ENCODE measurements at places on chromosomes 12 and 14.

GRCh38 chr14:33275879-33276278, 337.2 kb downstream of the NPAS3 start:
- DNase-seq, result no peak

GRCh38 chr12:27119797-27120196, 37.4 kb upstream of the C12orf71 start:
- no peak for DNase-seq

- no peak for DNase-seq
Measured at GRCh38 chr12:13036881-13037280, 7.3 kb upstream of the FAM234B start.

- DNase-seq, result peak; percentile 15
Measured at GRCh38 chr14:104882325-104882973, 17.4 kb downstream of the CEP170B start.

DNA sequence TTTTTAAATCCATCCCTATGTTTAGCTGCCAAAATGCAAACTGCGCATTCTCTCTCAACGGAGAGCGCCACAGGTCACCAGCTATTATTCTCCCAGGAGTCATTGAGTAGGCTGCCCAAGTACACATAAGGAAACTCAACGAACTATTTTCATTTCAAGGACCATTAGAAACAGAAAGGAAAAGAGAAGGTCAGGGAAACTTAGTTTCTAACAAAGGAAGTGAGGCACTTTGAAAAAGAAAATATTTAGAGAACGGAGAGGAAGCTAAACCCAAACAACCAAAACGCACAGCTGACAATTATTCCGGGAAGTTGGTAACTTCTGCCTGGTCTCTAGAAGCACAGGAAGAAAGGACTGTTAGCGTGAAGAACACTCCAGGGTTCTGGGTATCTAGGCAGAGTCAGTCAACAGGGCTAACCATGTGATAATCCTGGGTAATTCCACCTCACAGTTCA, 23.5 kb downstream of the GPHB5 start:
- DNase-seq, result no peak

- DNase-seq, result no peak
Measured at GRCh38 chr12:15592934-15593333, 196.3 kb downstream of the EPS8 start.

DNA sequence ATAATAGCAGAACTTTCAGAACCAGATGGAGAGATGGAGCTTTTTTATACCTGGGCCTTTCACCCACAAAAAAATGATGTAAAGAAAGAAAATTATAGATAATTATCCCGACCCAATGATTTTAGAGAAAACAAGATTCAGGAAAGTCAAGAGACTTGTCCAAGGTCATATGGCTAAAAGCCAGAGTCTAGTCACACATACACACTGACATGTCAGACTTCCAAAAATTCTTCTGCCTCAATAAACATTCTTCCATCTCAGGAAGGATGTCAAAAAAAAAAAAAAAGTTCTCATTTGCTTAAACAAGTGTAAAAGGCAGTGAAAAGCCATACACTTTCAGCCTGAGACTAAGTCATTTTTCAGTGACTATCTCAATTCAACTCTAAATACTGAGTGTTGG, 116.0 kb downstream of the PRICKLE1 start:
- DNase-seq, result no peak

- DNase-seq, result no peak
Measured at GRCh38 chr12:116689979-116690744, 47.7 kb downstream of the SPRING1 start.

DNA sequence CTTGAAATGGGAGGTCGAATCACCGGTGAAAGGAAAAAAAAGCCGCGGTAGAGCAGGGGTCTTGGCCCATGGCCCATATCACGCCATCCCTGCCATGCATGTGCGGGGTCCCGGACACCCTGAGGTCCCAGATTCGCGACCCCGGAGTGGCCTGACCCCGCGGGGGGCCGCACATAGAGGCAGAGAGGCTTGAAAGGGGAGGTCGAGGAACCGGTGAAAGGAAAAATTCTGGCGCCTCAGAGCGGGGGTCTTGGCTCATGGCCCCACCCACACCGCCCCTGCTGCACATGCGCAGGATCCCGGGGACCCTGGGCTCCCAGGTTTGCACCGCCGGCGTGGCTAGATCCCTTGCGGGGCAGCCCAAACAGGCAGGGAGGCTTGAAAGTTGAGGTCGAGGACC, 319.8 kb downstream of the ALG10 start:
- DNase-seq, result no peak

GRCh38 chr14:63895510-63895909, 42.7 kb downstream of the SYNE2 start:
- no peak for DNase-seq

DNA sequence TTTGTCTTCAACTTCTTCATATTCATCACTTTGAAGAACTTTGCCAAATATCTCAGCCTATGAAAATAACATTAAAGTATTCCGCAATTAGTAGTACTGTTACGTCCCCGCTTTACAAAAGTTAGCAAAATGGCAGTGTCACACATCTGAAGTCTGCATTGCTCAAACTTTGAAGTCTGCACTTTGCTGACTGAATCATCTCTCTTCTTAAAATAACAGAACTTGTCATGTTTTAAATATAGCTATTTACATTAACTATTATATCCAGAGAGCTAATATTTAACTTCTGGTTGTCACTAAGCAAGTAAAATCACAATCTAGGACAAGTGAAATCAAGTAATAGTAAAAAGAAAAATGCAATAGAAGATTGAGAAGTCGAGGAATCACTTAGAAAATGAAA, 34.5 kb downstream of the IPO8 start:
- DNase-seq, result no peak

- DNase-seq, result no peak
Measured at GRCh38 chr12:81083018-81083417, 5.1 kb downstream of the ACSS3 start.

DNA sequence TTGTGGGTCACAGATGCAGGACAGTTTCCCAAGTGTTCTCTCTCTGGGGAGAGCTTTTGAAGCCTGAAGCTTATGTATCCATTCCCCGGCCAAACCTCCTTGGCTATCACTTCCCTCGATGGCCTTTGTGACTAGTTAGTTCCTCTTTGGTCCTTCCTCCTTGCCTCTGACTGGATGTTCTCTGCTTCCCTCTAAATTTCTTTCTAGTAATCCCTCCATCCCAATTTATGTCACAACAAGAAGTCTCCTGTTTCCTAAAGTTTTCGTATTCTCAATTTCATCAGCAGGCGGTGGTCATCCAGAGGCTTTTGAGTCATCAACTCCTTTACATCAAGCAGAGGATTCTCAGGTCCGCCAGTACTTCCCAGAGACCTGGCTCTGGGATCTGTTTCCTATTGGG, 27.5 kb downstream of the A2ML1 start:
- no peak for DNase-seq

DNA sequence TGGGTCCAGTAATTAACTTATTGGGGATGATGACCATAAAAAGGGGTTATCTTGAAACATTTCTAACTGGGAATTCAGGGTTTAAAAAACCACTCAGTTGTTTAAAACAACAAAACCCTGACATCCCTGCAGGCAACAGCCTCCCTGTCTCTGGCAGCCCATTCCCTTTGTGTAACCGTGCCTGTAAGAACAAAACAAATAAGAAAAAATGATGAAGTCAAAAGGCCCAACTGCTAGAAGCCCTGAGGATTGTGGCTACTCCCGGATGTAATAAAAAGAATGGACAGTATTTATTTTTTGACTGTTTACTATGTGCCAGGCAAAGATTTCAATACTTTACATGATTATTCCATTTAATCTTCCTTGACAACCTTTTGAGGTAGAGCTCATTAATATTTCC, 75.3 kb downstream of the TMCC3 start:
- DNase-seq, result no peak

DNA sequence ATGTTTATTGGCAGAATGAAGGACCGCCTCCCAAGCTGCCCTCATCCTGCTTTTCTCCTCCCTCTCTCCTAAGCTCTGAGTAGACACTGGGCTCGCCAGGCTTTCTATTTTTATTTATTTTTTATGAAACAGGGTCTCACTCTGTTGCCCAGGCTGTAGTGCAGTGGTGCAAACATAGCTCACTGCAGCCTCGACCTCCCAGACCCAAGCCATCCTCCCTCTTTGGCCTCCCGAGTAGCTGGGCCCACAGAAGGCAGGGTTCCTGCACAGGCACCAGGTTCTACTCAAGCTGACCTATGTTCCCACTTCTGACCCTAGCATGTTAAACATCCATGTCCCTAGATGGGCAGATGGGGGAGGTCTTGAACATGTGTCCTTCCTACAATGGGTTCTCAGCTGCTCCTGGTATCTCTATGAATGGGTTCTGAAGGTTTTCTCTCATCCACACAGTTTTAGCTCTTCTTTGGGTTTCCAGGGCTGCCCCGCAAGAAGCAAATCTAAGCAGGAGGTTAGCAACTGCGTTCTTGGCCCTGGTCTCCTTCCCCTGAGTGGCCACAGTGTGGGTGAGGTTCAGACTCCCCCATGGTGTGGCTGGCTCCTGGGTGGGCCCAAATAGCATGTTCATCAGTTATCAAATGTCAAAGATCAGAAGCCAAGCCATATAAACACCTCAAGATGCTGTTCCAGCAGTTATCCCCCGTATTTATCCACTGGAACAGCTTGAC, 167.3 kb downstream of the ZFP36L1 start:
- DNase-seq, result no peak

DNA sequence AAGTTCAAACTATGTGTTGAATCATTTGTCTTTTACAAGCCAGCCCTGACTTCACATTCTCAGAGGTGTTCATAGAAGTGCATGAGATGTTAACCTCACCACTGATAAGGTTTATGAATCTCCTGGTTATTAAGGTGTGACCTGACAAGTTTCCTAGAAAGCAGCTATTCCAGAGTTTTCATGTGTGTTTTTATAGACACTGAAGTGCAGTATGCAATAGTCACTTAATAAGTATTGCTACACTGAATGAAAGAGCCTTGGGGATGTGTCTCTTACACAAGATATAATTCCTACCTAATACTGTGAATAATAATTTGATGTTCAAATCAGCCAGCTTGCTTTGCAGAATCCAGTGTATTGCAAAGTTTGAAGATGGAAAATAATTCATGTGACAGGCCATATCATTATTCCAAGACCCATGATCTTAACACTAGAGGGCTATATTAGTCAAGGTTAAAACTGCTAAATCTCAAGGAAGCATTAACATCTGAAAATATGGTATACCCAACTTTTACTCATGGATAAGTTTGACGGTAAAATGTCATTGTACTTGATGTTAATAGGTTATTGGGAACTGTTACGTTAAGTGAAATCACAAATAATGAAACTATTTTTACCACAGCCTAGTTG, 13.0 kb downstream of the SLC25A3 start:
- no peak for DNase-seq

- DNase-seq, result peak; percentile 56
Measured at GRCh38 chr12:55830601-55831446, 1.4 kb upstream of the DNAJC14 start.

DNA sequence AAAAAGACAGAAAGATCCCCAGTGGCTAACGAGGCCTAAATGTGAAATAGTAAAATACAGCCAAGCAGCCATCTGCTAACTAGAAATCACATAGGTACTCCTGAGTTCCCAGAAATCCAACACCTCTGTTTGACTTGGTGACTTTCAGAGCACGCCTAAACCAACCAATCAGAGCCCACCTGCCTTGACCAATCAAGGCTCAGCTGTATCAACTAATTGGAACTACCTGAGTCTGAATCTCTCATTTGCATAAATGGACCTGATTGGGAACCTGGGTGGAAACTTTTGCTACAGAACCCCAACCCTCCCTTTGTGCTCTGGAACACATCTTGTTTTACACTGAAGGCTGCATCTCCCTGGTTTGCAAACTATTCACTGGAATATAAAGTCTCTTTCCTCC, 5.1 kb upstream of the TCL1B start:
- no peak for DNase-seq

DNA sequence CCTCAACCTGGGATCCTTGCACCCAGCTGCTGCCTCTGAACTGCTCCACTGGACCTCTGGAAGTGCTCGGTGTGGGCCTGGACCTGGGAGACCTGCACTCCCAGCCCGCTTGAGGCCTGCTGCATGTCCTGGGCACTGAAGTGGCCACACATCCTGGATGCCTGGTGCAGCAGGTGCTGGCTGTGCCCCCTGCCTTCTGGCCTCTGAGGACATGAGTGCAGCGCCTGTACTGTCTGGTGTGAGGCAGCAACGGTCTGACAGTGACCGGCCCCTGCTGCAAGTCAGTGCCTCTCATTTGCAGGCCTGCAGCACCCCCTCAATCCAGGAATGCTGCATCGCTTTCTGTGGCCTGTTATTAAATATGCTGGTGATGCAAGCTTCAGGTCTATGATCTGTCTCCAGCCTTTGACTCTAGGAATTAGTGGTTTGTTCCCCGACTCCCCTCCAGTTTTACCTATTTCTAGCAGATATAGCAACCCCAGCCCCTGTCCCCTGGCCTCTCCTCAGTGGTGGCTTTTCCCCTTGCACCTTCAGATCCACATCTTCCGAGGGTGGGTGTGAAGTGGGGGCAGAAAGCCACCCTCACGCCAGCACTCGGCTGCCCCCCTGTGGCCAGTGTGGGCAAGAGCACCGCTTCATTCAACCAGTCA, 3.6 kb downstream of the SMIM41 start:
- peak; percentile 64 for DNase-seq

- DNase-seq, result no peak
Measured at GRCh38 chr12:3795066-3795465, 42.2 kb upstream of the CRACR2A start.

DNA sequence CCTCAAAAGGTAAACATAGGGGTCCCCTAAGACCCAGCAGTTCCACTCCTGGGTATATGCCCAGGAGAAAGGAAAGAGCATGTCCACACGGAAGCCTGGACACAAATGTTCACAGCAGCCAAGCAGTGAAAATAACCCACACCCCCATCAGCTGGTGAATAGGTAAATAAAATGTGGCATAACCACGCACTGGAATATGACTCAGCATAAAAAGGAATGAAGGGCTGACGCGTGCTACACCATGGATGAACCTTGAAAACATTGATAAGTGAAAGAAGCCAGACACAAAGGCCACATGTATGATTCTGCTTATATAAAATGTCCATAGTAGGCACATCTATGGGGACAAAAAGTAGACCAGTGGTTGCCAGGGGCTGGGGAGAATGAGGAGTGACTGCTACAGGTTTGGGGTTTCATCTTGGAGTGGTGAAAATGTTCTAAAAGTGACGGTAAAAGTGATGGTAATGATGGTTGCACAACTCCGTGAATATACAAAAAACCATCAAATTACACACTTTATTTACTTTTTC, 3.8 kb upstream of the SCARB1 start:
- no peak for DNase-seq

DNA sequence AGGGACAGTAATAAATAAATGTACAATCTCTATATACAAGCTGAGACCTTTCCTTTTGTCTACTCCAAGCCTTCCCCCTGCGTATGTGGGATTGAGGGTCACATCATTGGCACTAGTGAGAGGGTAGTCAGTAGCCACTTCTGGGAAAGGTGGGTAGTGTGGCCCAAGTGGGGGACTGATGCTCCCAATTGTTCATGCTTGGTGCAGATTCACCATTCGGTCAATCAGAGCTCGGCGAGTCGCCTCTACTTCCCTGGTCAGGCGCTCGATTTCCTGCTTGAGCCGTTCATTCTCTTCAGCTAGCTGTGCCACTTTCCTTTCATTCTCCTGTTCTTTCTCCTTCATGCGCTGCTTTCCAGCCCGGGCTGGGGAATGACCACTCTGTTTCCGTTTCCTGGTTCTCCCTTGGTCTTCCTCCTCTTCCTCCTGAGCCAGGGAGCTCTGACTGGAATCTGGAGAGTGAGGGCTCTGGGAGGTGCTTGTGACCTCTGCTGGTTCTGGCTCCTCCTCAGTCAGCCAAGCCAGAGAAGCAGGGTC, 3.6 kb downstream of the DDIT3 start:
- no peak for DNase-seq

Data from stimulated activated CD4-positive, alpha-beta T cell treated with anti-CD3 and anti-CD28 coated beads, Interleukin-4, amount 100 ng/mL, for 4 hours (primary cell).